ENCODE measurements at places on chromosomes 5 and 9. TPM values are rescaled to one million over a fixed set of nuclear protein-coding genes. Genes with fewer than 3 reads are reported as not detected.
A peak's percentile ranks its signal among the peaks of the same experiment; 100 is the strongest.

C9orf50 gene
- polyA plus RNA-seq = not detected

PCDHGB3 gene
- polyA plus RNA-seq = 0.31 TPM

NR5A1 gene
- 0.10 TPM for polyA plus RNA-seq

CDH6 gene
- 0.22 TPM for polyA plus RNA-seq

ENTPD2 gene
- polyA plus RNA-seq = 5.5 TPM

PDLIM4 gene
- 2.5 TPM for polyA plus RNA-seq

DNA sequence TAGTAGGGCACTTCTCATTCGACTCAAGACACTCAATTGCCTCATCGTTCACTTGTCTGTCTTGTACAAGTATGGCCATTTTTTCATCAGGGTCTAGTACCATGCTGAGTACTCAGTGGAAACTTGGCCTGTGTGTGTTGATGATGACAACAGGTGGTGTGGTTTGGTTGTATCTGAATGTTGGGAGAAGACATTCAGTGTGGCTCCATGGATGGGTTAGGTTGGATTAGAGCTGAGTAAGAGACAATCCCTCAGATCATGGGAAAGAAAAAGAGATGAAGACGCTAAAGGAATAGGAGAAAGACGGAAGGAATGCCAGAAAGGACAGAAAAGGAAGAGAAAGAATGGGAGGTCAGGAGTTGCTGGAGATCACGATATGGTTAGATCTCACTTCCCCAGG, 17.0 kb downstream of the PCDH1 start:
- DNase-seq = no peak

DNA sequence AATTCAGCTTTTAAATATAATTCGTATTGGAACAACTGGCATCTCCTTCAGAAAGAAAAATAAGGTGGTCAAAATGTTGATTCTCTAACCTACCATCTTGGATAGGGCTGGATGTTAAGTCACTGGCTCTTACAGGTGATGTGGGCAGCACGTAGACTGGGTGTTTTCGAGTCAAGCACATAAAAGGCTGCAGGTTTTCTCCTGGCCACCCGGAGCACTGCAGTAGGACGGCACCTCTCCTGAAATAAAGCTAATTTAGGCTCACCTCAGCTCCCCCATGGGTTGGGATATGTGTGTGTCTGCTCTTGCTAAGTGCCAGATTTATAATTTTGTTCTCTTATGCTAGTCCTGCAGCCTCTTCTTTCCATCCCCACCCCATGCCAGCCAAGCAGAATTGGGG, 80.3 kb downstream of the IQGAP2 start:
- no peak for DNase-seq

- no peak for DNase-seq
Measured at GRCh38 chr5:90017239-90017638, 392.3 kb downstream of the CETN3 start.

GRCh38 chr5:172821340-172821985, 12.6 kb upstream of the ERGIC1 start:
- no peak for DNase-seq

DNA sequence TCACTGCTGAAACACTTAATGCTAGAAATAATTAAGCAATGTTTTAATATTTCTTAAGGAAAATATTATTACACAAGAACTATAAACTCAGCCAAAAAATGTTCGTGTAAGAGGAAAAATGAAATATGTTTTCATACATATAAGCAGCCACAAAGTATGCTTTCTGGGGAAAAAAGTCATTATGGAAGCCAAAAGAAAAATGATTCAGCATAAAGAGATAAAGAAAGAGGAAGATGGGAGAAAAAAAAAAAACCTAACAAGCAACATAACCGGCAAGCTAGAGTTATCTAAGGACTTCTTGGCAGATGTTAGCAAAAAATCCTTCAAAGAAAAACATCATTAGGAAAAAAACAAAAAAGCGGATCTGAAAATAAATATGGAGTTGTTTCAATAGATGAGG, 179.1 kb downstream of the MUSK start:
- no peak for DNase-seq

DNA sequence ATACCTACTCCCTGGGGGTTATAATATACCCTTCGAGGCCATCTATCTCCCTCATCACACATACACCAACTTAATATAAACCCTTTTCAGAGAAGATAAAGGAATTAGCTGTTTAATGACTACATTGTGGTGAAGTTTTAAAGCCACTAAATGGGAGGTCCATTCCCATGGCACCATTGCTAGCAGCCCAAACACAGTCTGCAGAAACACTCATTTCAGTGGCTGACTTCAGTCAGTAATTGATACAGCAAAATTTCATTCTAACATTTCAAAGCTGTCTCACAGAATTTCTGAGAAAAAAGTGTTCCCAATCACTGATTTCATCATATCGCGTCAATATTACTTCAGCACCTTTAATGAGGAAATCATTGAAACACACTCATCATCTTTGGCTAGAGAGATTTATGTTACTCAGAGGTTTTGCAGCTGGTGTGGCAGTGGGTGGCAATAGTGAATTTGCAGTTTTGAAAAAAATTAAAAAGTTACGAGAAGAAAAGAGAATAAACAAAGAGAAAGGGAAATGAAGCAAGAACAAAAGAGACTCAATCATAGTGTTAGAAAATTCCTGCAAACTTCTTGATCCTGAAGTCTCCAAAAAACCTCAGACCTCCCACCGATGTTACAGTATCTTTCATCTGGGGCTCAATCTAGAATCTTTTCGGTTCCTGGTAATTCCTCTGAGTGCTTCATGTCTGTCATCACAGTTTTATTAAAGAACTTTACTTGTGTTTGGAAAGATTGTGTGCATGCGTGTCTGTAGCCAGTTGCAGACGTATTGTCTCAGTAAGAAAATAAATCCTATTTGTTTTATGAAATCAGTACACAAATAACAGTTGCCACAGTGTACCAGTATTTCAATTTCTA, 105.0 kb downstream of the ERCC6L2 start:
- no peak for DNase-seq

- DNase-seq = peak; percentile 11
Measured at GRCh38 chr5:88883836-88884607, 1.0 kb upstream of the MEF2C start.

DNA sequence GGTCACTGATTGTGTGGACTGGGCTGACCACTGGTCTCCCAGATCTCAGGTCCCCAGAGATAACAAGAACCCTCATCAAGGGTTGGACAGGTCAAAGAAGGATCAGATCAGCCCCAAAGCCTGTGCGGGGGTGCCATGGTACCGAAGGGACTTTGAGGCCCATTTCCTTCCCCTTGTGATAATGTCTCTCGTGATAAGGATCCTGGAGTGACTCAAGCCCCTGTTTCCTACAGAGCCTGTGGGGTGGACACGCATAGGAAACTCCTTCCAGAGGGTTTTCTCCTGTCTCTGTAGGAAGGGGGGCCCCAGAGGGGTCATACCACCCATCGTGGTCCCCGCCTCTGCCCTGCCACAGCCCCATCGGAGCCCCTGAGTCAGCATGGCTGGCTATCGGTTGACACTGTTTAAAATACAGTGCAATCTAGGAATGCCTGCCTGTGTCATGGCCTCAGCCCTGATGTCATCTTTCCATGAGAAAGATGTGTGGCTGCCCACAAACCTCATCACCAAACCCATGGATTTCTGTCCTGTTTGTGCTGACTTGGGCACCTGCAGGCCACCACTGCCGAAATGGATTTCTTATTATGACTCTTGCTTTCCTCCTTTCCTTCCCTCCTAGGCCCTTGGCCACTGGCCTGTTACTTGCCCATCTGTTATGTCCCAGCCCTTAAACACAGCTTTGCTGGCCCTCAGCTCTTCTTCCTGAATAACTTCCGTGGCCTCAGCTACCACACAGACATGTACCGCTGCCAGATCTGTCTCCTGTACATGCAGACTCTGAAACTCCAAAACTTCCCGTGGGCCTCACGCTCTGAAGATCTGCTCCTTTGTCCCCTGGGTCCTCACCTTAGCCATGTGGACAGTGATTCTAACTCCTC, 2.9 kb upstream of the CSF2 start:
- no peak for DNase-seq

GRCh38 chr5:156584871-156585270, 257.9 kb downstream of the SGCD start:
- no peak for DNase-seq

DNA sequence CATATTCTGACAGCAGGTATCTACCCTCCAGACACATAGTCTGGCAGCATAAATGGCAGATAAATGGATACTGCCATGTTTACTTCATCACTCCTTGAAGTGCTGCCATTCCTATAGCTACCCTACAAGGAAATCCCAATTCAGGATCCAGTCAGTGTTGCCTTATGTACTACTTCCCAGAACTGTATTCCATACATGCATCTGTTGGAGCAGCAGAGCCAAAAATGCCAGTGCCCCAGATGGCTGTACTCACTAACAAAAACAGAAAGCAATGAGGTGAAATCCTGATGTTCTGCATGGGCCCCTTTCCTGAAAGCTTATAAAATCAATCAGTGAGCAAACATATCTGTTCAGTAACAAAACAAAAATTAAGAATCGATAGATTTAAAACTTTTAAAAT, 490.0 kb upstream of the COX7C start:
- DNase-seq = no peak

DNA sequence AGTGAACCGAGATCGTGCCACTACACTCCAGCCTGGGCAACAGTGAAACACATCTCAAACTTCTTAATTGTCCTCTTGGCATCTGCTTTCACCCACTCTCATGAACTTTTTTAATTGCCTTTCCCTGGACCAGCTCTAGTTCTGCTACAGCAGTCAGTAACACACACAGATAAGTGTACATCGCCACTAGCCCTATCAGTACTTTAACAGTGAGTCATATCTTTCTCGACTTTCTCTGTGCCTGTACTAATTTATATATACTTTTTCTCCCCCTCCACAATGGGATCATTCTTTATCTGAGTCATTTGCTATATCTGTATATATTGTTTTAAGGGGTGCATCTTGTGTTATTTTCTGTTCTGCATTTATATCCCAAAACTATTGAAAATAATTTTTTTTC, 6.7 kb downstream of the CDC37L1 start:
- no peak for DNase-seq

DNA sequence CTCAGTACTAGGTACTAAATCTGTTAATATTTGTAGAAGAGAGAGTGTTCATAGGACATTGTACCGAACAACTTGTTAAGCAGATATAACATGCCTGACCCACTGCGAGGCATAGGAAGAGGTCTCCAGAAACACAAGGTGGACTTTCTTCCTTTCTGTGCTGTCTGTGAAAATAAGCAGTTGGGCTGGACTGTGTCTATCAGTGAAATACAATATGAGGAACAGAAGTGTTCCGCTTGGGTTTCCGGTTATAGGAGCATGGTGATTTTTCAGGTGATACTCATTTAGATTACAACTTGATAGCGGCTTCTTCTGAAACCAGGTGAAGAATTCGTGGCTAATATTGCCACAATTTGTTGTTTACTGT, 60.9 kb upstream of the TLR4 start:
- DNase-seq = no peak

- DNase-seq = no peak
Measured at GRCh38 chr5:149672701-149673476, 57.2 kb upstream of the PPARGC1B start.

GRCh38 chr5:137218896-137219295, 280.2 kb downstream of the SPOCK1 start:
- no peak for DNase-seq

DNA sequence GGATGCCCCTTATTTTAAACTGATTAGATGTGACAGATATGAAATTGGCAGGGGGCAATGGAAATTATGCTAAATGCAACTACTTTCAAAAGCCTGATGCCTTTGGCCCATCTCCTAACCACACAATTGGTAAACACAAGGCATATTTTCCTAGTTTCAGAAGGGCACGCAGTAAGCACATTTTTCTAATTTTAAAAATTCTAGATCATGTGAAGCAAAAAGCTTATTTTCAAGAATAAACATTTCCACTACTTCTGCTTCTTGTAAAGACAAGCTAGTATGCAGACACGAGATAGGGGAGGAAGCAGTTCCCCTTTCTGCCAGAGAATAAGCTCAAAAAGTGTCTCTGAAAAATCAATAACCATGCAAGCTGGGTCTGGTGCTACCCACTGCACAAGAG, 67.7 kb downstream of the ABCA1 start:
- DNase-seq = no peak

DNA sequence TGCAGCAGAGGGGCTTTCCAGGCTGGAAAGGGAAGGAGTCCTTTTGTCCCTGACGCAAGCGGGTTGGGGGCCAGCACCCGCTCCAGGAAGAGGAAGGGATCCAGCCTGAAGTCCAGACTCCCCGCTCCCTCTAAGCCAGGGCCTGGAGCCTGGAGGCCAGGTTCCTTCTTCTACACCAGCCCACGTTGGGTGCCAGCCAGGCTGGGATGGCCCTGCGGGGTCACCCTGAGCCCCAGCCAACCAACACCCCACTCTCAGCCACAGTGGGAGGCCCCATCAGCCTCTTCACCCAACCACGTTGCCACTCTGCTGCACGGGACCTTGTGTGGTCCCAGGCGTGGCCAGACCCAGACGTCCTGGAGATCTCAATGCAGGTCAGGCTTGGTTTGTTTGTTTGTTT, 970 bp upstream of the FUT7 start:
- DNase-seq = no peak

DNA sequence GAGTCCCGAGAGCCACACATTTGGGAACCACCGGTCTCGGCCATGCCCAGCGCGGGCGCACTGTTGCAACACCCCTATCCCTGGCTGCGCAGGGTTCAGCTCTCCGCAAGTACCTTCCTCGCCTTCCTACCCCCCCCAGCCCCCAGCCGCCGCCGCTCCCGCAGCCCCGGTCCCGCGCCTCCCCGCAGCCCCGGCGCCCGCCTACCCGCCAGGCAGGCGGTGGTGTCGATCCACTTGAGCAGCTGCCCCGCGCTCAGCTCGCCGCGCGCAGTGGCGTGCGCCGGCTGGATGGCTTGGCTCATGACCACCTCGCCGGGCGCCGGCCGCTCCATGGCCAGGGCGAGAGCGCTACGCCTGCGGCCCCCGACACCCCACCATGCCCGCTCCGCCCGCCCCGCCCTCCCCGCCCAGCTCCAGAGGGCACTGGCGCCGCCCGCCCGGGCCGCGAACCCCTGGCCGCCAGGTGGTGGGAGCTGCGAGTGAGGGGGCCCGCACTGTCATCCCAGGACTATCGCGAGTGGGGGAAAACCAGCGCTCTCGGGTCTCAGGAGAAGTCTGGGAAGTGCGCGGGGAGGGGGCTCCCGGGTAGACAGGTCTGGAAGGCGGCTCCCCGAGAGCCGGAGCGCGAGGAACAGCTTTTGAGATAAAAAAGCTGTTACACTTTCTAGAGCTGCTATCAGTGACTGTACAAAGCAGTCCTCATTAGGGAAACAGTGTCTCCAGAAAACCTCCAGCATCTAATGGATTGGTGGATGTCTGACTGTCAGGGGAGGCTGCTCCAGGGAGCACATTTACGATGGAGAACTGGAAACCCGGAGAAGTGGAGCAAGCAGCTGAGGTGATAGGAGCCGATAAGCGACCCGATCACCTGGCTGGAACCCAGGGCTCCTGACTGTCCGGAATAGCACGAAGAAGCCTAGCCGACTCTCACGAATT, at the start of gene ACOT12:
ACOT12 (minus strand) TSS at position 352 of the 936 bp plus-strand sequence; CDS start at position 332, 20 bp downstream.
- peak; percentile 11 for DNase-seq

GRCh38 chr9:33506626-33507370, 17.3 kb upstream of the ANKRD18B start:
- DNase-seq = no peak

- DNase-seq = no peak
Measured at GRCh38 chr5:156589104-156589945, 260.8 kb upstream of the PPP1R2B start.

All from small intestine (tissue), 16 donors.